ENCODE measurements at places on chromosomes 7 and 10. TPM values are rescaled to one million over a fixed set of nuclear protein-coding genes. Genes with fewer than 3 reads are reported as not detected.

- H3K4me1 ChIP-seq, result peaks cover 90% of the 10 kb centered on the region
- no peak for DNase-seq
These were observed 5.3 kb downstream of the ITGB1 start for GRCh38 chr10:32952541-32953276.

DNA sequence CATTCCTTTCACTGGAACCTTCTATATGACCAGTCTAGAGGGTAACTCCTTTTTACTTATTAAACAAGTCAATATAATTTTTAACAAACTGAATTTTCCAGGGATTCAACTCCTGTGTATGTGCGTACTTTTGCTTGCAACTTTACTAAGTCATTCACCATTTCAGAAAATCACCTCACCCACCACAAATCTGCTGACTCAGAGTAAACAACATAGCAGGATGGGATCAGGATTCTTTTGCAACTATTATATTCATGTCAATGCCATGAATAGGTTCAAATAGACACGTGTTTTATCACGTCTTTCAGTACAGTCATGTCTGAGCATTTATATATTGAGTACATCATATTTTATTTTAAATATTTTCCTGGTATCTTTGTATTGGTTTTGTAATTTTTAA, 14.5 kb downstream of the CTTNBP2 start:
- no peak overlapping the region for H3K4me3 ChIP-seq
- no peaks in the 10 kb centered on the region for H3K4me1 ChIP-seq
- no peak for DNase-seq
- no peaks in the 10 kb centered on the region for H3K27me3 ChIP-seq
- H3K36me3 ChIP-seq, result no peaks in the 10 kb centered on the region

DNA sequence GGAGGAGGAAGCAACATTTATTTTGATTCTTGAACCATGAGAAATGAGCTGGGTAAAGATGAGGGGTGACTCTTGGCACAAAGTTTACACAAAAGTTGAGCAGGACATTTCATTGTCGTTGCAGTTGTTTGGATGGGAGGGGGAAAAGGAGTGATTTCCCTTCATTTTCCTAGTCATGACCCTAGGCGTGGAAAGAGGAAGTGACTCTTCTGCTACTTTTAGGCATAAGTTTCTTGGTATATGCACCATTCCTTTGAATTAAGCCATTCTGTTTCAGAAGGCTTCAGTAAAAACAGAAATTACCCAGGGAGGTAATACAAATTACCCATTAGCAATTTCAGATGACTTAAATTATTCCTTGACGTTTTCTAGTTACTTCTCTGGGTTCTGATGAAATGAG, 113.9 kb upstream of the FAM171A1 start:
- H3K4me1 ChIP-seq, result peaks cover 5% of the 10 kb centered on the region
- no peak overlapping the region for H3K27ac ChIP-seq
- no peaks in the 10 kb centered on the region for H3K36me3 ChIP-seq
- no peak overlapping the region for H3K4me3 ChIP-seq
- no peaks in the 10 kb centered on the region for H3K27me3 ChIP-seq

GRCh38 chr10:1738950-1739349, 1.6 kb upstream of the ADARB2 start:
- no peak for DNase-seq
- H3K36me3 ChIP-seq, result no peaks in the 10 kb centered on the region
- H3K4me1 ChIP-seq, result peaks cover 7% of the 10 kb centered on the region

DNA sequence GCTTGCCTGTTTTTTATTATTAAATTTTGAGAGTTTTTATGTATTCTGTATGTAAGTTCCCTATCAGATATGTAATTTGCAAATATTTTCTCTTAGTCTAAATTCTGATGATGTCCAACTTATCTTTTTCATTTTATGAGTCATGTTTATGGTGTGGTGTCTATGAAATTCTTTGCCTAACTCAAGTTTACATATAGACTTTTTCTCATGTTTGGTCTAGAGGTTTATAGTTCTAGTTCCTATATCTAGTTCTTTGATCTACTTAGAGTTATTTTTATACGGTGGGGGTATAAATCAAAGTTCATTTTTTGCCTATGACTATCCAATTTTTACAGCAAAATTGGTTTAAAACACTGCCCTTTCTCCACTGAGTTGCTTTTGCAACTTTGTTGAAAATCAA, 26.3 kb upstream of the CCDC7 start:
- H3K4me3 ChIP-seq, result no peak overlapping the region
- DNase-seq, result no peak
- H3K4me1 ChIP-seq, result no peaks in the 10 kb centered on the region
- H3K36me3 ChIP-seq, result no peaks in the 10 kb centered on the region

DNA sequence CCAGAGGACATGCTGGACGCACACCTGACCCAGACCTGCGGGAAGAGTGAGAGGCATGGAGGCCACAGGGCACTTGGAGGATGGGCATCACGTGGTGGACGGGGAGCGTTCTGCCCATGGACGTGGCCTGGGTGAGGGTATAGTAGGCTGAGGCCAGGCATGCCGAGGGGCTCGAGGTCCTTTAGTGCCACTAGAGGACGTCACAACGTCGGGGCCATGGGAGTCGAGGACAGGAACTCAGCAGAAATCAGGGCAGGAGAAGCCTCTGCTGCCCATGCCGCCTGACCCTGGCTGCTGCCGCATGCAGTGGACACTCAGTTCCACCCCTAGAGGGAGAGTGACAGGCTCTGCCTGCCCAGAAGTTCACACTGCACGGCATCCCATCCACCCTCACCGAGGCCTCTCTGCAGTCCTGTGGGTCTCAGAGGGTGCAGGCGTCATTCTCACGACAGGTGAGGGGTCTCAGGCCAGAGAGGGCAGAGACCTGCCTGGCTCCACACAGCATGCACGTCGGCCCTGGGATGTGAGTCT, 198.7 kb downstream of the ADARB2 start:
- no peaks in the 10 kb centered on the region for H3K27me3 ChIP-seq
- H3K4me3 ChIP-seq, result no peak overlapping the region
- H3K27ac ChIP-seq, result no peak overlapping the region
- H3K36me3 ChIP-seq, result no peaks in the 10 kb centered on the region
- no peak for DNase-seq
- no peaks in the 10 kb centered on the region for H3K4me1 ChIP-seq

GRCh38 chr7:1013581-1013980, 30.6 kb downstream of the CYP2W1 start:
- no peaks in the 10 kb centered on the region for H3K4me1 ChIP-seq
- H3K27ac ChIP-seq, result no peak overlapping the region
- H3K4me3 ChIP-seq, result no peak overlapping the region
- H3K36me3 ChIP-seq, result peaks cover 18% of the 10 kb centered on the region
- no peaks in the 10 kb centered on the region for H3K27me3 ChIP-seq

- H3K27me3 ChIP-seq, result no peaks in the 10 kb centered on the region
- no peaks in the 10 kb centered on the region for H3K4me1 ChIP-seq
- H3K4me3 ChIP-seq, result no peak overlapping the region
- no peak overlapping the region for H3K27ac ChIP-seq
These were observed 262.8 kb downstream of the DYNC1I1 start for GRCh38 chr7:96034940-96035727.

DNA sequence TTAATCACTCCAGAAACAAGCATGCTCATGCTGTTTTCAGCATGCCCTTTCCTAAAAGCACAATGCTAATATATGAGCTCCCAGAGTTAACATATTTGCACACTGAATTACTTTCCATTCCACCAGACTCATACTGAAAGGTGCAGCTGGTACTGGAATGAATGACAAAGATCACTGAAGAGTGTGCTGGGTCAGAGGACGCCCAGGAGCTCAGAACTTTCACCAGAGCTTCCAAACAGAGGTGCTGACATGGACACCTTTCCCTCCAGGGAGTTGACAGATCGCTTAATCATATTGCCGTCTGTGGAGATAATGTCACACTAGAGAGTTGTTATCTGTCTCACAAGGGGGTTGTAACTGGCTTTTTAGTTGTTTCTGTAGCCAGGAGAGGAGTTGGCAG, 292.9 kb downstream of the LHFPL3 start:
- H3K4me1 ChIP-seq, result no peaks in the 10 kb centered on the region
- H3K4me3 ChIP-seq, result no peak overlapping the region
- H3K36me3 ChIP-seq, result no peaks in the 10 kb centered on the region
- no peak for DNase-seq
- H3K27ac ChIP-seq, result no peak overlapping the region

DNA sequence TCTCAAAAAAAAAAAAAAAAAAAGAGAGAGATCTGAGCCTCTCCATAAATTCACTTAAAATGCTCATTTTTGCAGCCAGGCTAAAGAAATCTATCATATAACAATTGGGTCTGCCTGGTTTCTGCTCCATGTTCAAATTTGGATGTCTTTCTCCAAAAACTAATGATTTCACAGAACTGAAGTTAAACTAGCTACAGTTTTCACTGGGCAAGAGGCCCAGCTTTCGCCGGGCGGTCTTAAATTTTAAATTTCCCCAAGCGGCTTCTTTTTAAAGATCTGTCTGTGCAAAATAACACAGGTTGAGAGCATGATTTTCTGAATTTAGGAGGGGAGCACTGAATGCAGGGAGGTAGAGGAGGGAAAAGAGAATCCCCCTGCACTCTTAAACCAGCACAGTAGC, 603.4 kb downstream of the KCNMA1 start:
- H3K4me1 ChIP-seq, result peaks cover 6% of the 10 kb centered on the region
- H3K27me3 ChIP-seq, result no peaks in the 10 kb centered on the region
- no peak for DNase-seq
- H3K4me3 ChIP-seq, result no peak overlapping the region
- H3K36me3 ChIP-seq, result no peaks in the 10 kb centered on the region

- no peaks in the 10 kb centered on the region for H3K4me1 ChIP-seq
- no peak overlapping the region for H3K4me3 ChIP-seq
- H3K27me3 ChIP-seq, result peaks cover 9% of the 10 kb centered on the region
- H3K27ac ChIP-seq, result no peak overlapping the region
- no peaks in the 10 kb centered on the region for H3K36me3 ChIP-seq
These were observed 15.7 kb downstream of the SLIT1 start for GRCh38 chr10:97169911-97170693.

- no peak overlapping the region for H3K27ac ChIP-seq
- H3K36me3 ChIP-seq, result no peaks in the 10 kb centered on the region
- DNase-seq, result no peak
- no peaks in the 10 kb centered on the region for H3K27me3 ChIP-seq
- no peak overlapping the region for H3K4me3 ChIP-seq
- H3K4me1 ChIP-seq, result no peaks in the 10 kb centered on the region
These were observed 109.0 kb upstream of the VIPR2 start for GRCh38 chr7:159253657-159254056.

DNA sequence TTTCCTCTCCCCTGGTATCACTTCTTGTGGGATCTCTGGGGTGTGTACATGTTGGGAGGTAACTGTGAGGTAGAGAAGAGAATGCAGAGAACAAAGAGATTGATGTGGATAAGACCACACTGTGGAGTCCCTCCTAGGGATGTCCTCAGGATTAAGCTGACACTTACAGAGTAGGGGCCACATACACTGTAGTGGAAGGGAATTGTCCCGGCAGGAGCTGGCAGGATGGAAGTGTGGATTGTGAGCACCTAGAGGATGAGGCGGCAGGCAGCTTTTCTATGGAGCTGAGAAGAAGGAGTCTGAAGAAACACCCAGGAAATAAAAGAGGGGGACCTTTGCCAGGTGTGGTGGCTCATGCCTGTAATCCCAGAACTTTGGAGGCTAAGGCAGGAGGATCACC, 13.5 kb downstream of the AGFG2 start:
- no peak for DNase-seq
- H3K36me3 ChIP-seq, result peaks cover 64% of the 10 kb centered on the region
- no peak overlapping the region for H3K4me3 ChIP-seq
- H3K27me3 ChIP-seq, result no peaks in the 10 kb centered on the region

- H3K4me1 ChIP-seq, result no peaks in the 10 kb centered on the region
- no peak for DNase-seq
- no peak overlapping the region for H3K27ac ChIP-seq
These were observed 104.8 kb upstream of the LAMB4 start for GRCh38 chr7:108234971-108235450.

- no peak overlapping the region for H3K4me3 ChIP-seq
- no peaks in the 10 kb centered on the region for H3K36me3 ChIP-seq
- peak overlapping the region; percentile 43 for H3K27ac ChIP-seq
- no peak for DNase-seq
- peaks cover 72% of the 10 kb centered on the region for H3K4me1 ChIP-seq
These were observed 132.6 kb downstream of the CELF2 start for GRCh38 chr10:11150231-11150731.

GRCh38 chr10:43594944-43595589, 11.2 kb upstream of the ZNF485 start:
- no peak for DNase-seq
- H3K36me3 ChIP-seq, result no peaks in the 10 kb centered on the region
- H3K27ac ChIP-seq, result no peak overlapping the region

- no peaks in the 10 kb centered on the region for H3K27me3 ChIP-seq
- DNase-seq, result no peak
- no peaks in the 10 kb centered on the region for H3K36me3 ChIP-seq
- no peak overlapping the region for H3K27ac ChIP-seq
- no peaks in the 10 kb centered on the region for H3K4me1 ChIP-seq
- no peak overlapping the region for H3K4me3 ChIP-seq
These were observed 265.4 kb upstream of the SLC26A5 start for GRCh38 chr7:103711413-103711812.

GRCh38 chr10:89478085-89478738, 57.2 kb downstream of the SLC16A12 start:
- peak overlapping the region; percentile 73 for H3K27ac ChIP-seq
- H3K4me3 ChIP-seq, result no peak overlapping the region
- no peaks in the 10 kb centered on the region for H3K36me3 ChIP-seq
- H3K27me3 ChIP-seq, result no peaks in the 10 kb centered on the region
- peaks cover 64% of the 10 kb centered on the region for H3K4me1 ChIP-seq
- no peak for DNase-seq

- H3K36me3 ChIP-seq, result no peaks in the 10 kb centered on the region
- no peak for DNase-seq
These were observed 91.5 kb upstream of the TCERG1L start for GRCh38 chr10:131402771-131403650.

GRCh38 chr7:65429642-65430343, 56.1 kb downstream of the ZNF92 start:
- no peaks in the 10 kb centered on the region for H3K4me1 ChIP-seq
- no peaks in the 10 kb centered on the region for H3K36me3 ChIP-seq
- no peak overlapping the region for H3K4me3 ChIP-seq
- no peak for DNase-seq
- H3K27me3 ChIP-seq, result no peaks in the 10 kb centered on the region

DNA sequence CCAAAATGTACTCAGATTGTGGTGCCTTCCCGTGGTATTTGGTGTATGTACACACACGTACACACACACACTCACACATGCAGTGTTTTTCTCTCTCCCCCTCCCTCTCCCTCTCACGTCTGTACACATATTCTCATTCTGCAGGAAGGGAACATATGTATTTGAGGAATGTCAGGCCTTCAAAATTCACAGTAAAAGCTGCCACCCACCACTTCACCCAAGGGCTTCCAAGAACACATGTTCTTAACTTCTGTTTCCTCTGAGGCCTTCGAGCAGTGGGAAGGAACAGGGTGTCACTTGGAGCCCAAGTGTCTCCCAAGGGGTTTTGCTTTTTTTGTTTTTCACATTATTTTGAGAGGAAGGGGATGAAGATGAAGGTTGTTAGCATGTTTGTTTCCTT, 198.9 kb downstream of the TCF7L2 start:
- no peaks in the 10 kb centered on the region for H3K4me1 ChIP-seq
- H3K4me3 ChIP-seq, result no peak overlapping the region
- H3K27ac ChIP-seq, result no peak overlapping the region

GRCh38 chr10:105239311-105240219, 598.5 kb downstream of the SORCS3 start:
- no peaks in the 10 kb centered on the region for H3K4me1 ChIP-seq
- no peak for DNase-seq
- no peak overlapping the region for H3K4me3 ChIP-seq
- no peak overlapping the region for H3K27ac ChIP-seq
- H3K27me3 ChIP-seq, result no peaks in the 10 kb centered on the region
- H3K36me3 ChIP-seq, result no peaks in the 10 kb centered on the region

CPA1 gene
- 0.30 TPM for total RNA-seq

ASZ1 gene
- not detected for total RNA-seq

GALNT17 gene
- total RNA-seq, result 6.6 TPM

TMEM229A gene
- not detected for total RNA-seq

UPK3BL2 gene
- 26.9 TPM for total RNA-seq

GPR85 gene
- total RNA-seq, result 4.5 TPM

NEUROG3 gene
- total RNA-seq, result not detected

KIF20B gene
- 6.7 TPM for total RNA-seq

Data from lower lobe of right lung (tissue), 2 donors.